Activated naive CD4-positive, alpha-beta T cell (primary cell): ENCODE measurements at places on chromosomes 2 and 18.

GRCh38 chr2:225668606-225669266 is 269.2 kb downstream of the NYAP2 start:
- no peak for DNase-seq

GRCh38 chr2:234673961-234674759 is 177.3 kb upstream of the ARL4C start:
- DNase-seq, result no peak

DNA sequence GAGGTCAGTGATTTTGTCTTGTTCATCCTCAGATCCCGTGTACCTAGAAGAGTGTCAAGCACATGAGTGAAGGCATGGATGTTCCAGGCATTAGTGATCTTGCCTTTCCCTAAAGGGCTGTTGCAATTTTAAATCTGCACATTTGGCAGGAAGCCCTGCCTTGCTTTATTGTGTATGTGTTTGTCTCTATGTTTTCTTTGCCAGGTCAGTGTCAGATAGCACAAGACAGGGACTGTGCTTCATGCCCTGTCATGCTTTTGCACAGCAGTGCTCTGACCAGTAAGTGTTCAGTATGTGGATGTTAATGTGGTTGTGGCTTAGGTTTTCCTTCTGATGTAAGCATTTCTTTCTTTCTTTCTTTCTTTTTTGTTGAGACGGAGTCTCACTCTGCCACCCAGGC is 131.5 kb downstream of the RGPD3 start:
- no peak for DNase-seq

DNA sequence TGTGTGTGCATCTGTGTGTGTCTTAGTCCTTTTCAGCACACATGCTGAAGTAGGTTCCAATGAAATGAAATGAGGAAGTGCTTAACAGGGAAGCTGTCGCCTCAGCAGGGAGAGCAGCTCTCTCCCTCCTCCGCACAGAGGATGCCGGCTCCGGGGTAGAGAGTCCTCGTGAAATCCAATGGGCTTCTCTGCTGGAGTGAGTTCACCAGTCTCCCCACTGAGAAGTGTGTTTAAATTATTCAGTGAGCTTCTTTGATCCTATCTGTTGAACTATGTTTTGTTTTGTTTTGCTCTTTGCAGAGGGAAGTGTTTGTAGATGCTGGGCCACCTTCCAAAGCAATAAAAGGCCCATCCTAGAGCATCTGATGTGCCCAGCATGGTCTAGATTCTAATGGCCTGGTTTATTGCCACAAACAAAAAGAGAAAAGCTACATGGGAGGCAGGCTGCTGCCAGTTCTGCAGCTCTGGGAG is 6.7 kb downstream of the PPP1R7 start:
- DNase-seq, result no peak

DNA sequence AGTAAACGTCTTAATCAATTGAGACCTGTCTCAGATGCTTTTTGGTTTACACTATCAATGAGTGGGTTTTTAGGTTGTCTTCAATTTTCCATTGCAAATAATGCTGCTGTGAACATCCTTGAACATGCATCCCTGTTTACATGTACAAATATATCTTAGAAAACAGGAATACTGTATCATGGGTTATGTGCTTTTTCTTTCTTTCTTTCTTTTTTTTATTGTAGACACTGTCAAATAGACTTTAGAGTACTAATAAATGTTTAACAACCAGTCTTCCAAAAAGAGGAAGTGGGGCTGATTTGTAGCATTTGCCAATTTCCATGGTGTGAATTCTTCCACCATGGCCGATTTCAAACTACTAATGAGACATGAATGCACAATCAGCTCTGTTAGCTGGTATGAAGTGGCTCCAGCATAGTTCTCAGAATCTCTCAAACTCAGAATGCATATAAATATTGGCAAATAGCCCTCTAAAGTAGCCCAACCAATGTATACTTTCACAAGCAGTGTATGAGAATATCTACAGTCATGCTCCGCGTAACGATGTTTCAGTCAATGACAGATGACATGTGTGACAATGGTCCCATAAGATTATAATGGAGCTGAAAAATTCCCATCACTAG is 50.3 kb upstream of the B3GNT2 start:
- no peak for DNase-seq
